T follicular helper cell (primary cell): ENCODE measurements at places on chromosomes 1 and 21.

- no peak for DNase-seq
Measured at GRCh38 chr1:59136541-59137275, 160.2 kb upstream of the FGGY start.

DNA sequence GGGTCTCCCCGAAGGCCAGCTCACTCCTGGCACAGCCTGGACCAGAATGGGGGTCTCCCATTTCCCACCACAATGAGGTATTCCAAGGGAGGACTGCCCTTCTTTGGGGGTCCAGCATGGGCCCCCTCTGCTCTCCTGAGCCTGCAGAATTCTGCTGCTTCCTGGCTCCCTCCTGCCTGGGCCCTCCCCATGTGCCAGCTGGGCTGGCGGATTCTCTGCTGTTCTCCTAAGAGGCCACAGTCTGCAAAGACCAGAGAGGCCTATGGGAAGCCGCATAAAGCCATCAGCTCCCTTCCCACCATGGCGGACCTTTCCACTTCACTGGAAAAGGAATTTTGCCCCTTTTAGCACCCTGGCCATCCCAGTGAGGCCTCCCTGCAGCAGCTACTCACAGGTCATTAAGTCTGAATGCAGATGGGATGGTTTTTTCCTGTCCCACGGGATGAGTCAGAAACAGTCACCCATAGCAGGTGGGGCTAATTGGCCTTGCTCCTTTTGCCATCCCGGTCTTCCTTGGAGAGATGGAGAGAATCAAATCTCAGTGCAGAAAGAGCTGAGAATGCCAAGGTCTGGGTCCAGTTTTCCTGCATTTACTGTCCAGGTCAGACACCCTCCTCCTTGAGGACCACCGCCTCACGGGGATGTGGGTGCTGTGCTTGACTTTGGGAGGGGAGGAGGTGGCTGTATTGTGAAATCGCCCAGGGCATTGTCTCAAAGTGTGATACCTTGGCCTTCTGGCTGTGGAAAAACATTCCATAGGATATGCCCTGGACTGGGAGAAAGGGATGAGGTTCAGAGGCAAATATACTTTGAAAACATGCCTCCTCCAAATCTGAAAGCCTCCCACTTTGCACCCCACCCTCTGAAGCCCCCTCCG lies 23.2 kb downstream of the MYBPH start:
- DNase-seq, result no peak

DNA sequence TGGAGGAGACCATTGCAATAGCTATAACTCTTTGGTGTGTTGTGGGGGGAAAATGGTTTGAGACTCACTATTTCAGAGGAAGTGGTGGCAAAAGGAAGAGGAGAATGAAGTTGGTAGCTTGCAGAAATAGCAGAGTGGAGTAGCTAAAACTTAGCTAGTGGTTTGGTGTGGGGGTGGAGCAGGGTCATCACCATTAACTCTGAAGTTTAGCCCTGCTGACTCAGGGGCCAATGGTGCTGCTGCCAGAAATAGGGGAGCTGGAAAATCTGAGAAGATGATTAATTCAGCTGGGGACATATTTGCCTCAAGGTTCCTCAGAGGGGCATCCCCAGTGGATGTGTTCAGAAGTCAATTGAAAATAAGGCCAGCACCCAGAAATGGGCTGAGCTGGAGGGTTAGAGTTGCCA lies 65.4 kb downstream of the RUNX1 start:
- no peak for DNase-seq

DNA sequence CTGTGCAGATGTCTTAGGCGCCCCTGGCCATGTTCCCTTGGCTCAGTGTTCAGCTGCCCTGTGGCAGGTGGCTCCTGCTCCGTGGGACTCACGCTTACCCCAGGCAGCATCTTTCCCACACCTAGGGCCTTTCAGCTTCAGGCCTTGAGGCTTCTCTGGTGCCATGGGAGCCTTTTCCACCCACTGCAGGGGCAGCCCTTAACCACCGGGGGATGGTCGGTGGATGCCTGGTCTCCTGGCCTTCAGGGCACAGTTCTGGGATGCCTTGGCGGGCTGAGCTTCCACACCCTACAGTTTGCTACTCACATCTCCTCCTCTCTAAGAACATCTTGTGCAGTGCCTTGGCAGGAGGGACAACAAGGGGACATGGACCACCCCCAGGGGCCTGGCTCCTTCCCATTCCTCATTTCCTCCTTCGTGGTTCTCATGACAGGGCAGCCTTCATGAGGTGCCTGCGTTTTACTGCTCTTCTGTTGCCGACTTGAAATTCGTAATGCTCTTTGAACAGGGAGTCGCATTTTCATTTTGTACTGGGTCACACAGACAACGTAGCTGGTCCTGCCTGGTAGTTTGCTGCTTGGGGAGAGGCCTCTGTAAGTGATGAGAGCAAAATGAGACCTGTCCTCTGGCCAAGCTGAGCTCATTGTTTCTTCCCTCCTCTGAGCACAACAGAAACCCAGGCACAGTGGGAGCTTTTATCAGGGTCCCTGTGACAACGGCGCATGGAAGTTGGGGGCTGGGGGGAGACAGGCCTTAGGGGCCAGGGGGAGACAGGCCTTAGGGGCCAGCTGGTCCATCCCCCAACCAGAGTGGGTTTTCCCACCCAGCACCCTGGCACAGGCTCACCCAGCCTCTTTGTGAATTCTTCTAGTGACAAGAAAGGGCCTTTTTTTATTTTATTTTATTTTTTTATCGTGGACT lies 62.0 kb upstream of the NEK2 start:
- no peak for DNase-seq

GRCh38 chr1:51519048-51519864 lies at the start of gene EPS15:
TSS of gene EPS15 (minus strand) at chr1:51519266. CDS start at chr1:51519231, 35 bp downstream.
- DNase-seq, result peak; percentile 75

- no peak for DNase-seq
Measured at GRCh38 chr1:182972829-182973228, 19.9 kb upstream of the SHCBP1L start.

DNA sequence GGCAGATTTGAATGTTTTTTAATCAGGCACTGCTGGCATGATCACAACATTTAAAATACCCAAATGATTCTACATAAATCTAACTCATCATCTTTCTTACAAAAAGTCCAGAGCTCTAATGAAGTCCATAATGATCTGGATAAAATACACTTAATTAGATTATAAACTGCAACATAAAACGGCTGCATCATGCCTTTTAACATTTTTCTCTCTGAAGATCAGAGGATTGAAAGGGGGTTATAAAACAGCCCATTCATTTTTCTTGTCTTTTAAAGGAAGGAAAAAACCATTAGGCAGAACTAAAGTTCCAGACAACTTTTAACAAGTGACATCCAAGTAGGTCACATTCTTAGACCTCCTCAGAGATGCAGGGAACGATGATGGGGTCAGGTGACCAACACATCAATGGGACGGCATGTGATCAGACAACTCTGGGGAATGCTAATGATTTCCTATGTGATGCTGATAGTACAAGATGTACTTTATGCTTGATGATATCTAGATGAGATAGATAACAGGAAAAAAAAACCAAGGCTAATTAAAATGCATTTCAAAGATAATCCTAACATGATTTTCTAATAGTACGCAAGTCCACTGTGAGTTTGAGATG lies 455.1 kb downstream of the SMYD3 start:
- DNase-seq, result no peak

- DNase-seq, result no peak
Measured at GRCh38 chr1:51504806-51505525, 14.1 kb downstream of the EPS15 start.

GRCh38 chr1:17425806-17426600 lies 13.5 kb downstream of the RCC2 start:
- no peak for DNase-seq

GRCh38 chr1:57889676-57890320 lies 465.9 kb upstream of the DAB1 start:
- DNase-seq, result no peak

DNA sequence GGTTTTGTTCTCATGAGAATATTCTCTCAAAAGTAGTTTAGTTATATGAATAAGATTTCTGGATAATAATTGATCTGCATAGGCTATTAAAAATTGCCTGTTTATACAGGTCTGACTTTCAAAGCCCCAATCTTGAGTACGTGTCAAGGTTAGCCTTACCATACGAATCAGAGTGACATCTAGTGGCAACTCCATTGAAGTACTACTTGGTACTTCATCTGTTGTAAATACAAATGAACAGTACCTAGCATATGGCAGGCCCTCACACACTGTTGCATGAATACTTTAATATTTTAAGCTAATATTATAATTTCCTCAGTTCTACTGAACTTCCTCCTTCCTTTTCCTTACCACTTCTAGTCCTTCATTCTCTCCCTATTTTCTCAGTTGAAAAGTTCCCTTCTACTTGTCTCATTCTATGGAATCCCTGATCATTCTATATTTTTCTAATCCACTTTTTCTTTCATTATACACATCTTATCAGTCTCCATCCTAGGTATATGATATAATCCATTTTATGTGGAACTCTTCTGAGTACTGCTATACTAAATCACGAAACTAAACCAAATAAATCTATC lies 101.2 kb downstream of the AKT3 start:
- no peak for DNase-seq

DNA sequence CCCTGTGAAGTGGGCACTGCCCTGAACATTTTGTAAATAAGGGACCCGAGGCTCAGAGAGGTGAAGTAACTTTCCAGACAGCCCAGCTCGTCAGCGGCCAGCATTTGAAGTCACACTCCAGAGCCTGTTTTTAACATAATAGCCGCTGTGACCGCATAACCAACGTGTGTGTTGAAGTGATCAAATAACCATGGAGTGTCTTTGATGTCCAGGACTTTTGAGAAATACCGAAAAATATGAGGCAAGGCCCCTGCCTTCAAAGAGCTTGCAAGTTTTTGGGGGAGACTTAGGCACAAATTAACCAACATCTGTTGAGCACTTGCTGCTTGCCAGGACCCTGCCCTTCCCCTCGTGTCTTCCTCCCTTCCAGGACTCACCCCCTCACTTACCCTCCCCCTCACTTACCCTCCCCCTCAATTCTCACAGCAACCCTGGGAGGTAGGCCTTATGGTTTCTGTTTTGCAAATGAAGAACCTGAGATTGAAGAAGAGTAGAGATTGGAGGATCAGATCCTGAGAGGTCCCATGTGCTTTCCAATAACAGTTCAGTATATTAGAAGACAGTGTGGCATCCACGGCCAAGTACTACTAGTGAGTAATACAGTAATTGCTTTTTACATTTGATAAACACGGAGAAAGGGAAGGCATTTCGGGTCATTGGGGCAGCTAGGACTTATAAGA lies 1.3 kb upstream of the SLC16A1 start:
- peak; percentile 9 for DNase-seq

DNA sequence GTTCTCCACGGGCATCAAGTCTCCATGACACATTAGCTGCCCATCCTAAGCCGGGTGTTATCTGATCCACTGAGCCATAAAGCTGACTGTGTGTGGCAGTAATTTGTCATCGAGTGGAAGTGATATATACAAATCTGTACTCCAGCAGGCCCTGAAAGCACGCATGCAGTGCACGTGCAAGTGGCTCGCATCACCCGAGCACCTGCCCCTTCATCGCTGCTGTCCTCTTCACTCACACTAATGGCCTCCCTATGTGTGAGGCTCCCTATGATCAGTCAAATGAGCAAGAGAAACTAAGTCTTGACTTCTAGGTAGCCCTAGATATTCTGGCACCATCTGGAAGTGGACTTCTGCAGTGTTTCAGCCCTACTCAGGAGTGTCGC lies 248.6 kb downstream of the MATN1 start:
- DNase-seq, result no peak

- DNase-seq, result peak; percentile 10
Measured at GRCh38 chr1:165403835-165404482, 41.0 kb downstream of the RXRG start.

- DNase-seq, result no peak
Measured at GRCh38 chr21:42758721-42759593, 105.5 kb downstream of the PDE9A start.

GRCh38 chr21:36890086-36890485 lies 76.4 kb downstream of the HLCS start:
- DNase-seq, result no peak

GRCh38 chr1:162389021-162389818 lies 7.7 kb downstream of the C1orf226 start:
- no peak for DNase-seq

GRCh38 chr1:54889132-54889725 lies 2.2 kb upstream of the DHCR24 start:
- DNase-seq, result no peak

- no peak for DNase-seq
Measured at GRCh38 chr1:234628089-234628488, 18.1 kb upstream of the IRF2BP2 start.

GRCh38 chr1:200888349-200888838 lies 6.3 kb upstream of the INAVA start:
- peak; percentile 38 for DNase-seq

DNA sequence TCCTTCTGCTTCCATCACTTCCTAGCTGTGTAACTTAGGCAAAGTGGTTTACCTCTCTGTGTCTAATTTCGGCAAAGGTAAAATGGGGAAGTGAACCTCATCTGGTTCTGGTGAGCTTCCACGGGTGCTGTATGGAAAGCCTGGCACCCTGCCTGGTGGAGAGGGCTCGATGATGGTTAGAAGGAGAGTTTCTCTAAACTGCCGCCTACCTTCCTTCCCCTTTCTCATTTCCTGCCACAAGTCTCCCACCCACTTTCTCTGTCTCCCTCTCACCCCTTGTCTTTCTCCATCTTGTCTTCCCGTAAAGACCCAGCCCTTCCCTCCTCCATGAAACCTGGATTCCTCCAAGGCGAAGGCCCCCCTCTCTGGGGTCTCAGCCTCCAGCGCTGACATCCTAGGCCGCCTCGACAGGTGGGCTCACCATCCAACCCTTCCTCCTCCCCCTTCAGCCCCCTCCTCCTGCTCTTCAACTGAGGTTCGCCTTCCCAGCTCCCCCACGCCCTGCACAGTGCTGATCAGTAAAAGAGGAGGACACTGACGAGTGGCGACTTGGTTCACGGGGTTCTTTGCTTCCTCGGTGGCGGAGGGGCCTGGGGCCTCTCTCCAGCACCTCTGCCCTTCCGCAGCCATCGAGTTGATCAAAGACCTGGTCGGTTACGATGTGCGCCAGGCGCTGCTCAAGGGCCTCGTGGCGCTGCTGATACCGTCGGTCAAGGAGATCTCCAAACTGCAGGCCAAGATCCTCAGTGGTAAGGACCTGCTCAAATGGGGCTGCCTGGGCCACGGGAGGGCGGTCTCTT lies 7.3 kb downstream of the RNU5D-1 start:
- DNase-seq, result no peak

- DNase-seq, result no peak
Measured at GRCh38 chr1:228008391-228009115, 1.8 kb downstream of the WNT3A start.

DNA sequence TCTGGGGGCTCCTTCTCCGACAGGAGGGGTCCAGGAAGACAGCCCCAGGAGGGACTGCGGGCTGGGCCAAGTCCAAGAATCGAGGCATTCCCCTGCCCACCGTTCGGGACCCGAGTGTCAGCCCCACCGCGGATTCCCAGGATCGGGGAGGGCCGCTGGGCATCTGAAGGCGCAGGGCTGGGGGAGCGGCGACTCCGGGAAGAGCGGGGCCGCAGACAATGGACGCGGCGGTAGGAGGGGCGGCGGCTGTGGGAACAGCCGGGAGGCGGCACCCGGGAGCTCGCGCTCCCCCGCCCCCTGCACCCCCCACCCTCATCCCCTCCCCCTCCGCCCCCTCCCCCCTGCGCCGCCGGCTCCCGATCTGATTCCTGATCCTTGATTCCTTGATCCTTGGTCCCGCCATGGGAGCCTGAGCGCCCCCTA lies at the start of gene VANGL2:
VANGL2 (plus strand) TSS at position 342 of the 423 bp plus-strand sequence. CDS start 15,274 bp downstream, outside the sequence.
- peak; percentile 4 for DNase-seq

- DNase-seq, result no peak
Measured at GRCh38 chr21:28489162-28489561, 503.5 kb downstream of the LTN1 start.
